Activated T-helper 2 cell treated with anti-CD3 and anti-CD28 coated beads, Interferon-gamma antibody, Interleukin-2, Interleukin-4, amounts not matched to agents 10 μg/mL and 5 μg/mL and 100 μg/mL, durations not matched to agents 14 hours and 24 hours and 36 hours (primary cell): ENCODE measurements at places on chromosomes 6 and 20. TPM values are rescaled to one million over a fixed set of nuclear protein-coding genes. Genes with fewer than 3 reads are reported as not detected.

The ESR1 gene
- total RNA-seq = not detected in 2 replicates

- DNase-seq = peak; percentile 46
- H3K4me1 ChIP-seq = peaks cover 7% of the 10 kb centered on the region
- peak overlapping the region; percentile 72 for H3K4me3 ChIP-seq
Observed at GRCh38 chr6:43454290-43454695, 1.1 kb downstream of the DLK2 start.

DNA sequence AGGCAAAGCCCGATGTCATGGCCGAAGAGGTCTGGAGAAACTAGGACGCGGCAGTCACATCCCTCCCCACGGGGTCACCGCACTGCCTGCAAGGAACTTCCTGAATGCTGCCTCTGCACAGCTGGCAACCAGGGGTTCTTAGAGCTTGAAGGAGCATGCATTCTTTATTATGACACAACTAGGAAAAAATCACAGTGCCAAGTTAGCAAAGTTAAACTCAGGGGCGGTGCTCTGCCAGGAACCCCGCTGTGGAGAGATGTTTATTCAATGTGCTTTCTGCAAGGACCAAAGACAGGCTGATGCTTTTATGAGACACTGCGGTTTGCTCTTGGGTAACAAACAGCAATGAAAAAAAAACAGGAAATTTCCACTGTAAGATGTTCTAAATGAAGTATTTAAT is 287.3 kb upstream of the FOXQ1 start:
- no peak overlapping the region for H3K27ac ChIP-seq
- H3K36me3 ChIP-seq = no peaks in the 10 kb centered on the region
- H3K4me1 ChIP-seq = no peaks in the 10 kb centered on the region
- H3K27me3 ChIP-seq = peaks cover 2% of the 10 kb centered on the region
- DNase-seq = no peak

GRCh38 chr6:161561908-161562307 is 288.0 kb upstream of the AGPAT4 start:
- H3K4me1 ChIP-seq = no peaks in the 10 kb centered on the region
- no peak overlapping the region for H3K4me3 ChIP-seq
- no peaks in the 10 kb centered on the region for H3K27me3 ChIP-seq
- no peak for DNase-seq
- no peaks in the 10 kb centered on the region for H3K36me3 ChIP-seq
- H3K27ac ChIP-seq = no peak overlapping the region

- H3K4me3 ChIP-seq = no peak overlapping the region
- H3K4me1 ChIP-seq = no peaks in the 10 kb centered on the region
- no peaks in the 10 kb centered on the region for H3K27me3 ChIP-seq
- no peak overlapping the region for H3K27ac ChIP-seq
Observed at GRCh38 chr6:51342393-51342792, 523.7 kb downstream of the TFAP2B start.

DNA sequence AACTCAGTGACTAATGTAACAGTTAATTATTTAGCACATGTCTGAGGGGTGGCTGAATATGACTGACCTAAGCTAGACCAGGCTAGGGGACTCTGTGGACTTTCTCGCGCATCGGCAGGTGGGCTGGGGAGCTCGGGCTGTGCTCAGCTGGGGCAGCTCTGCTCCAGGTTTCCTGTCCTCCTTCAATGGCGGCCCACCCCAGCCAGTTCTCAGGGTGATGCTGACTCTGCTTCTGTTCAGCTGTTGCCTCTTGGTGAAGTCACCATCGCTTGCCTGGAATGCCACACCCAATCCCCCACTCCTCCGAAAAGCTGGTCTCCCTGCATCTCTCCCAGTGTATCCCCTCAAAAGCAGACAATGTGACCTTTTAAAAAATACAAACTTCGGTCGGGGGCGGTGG is 20.0 kb downstream of the PPP1R3G start:
- H3K27me3 ChIP-seq = no peaks in the 10 kb centered on the region
- no peak overlapping the region for H3K27ac ChIP-seq
- no peak for DNase-seq
- H3K4me3 ChIP-seq = no peak overlapping the region
- H3K4me1 ChIP-seq = peaks cover 7% of the 10 kb centered on the region

GRCh38 chr6:108492131-108492766 is 68.5 kb upstream of the FOXO3 start:
- H3K4me1 ChIP-seq = no peaks in the 10 kb centered on the region
- H3K4me3 ChIP-seq = no peak overlapping the region
- no peak overlapping the region for H3K27ac ChIP-seq
- DNase-seq = no peak
- H3K36me3 ChIP-seq = no peaks in the 10 kb centered on the region

DNA sequence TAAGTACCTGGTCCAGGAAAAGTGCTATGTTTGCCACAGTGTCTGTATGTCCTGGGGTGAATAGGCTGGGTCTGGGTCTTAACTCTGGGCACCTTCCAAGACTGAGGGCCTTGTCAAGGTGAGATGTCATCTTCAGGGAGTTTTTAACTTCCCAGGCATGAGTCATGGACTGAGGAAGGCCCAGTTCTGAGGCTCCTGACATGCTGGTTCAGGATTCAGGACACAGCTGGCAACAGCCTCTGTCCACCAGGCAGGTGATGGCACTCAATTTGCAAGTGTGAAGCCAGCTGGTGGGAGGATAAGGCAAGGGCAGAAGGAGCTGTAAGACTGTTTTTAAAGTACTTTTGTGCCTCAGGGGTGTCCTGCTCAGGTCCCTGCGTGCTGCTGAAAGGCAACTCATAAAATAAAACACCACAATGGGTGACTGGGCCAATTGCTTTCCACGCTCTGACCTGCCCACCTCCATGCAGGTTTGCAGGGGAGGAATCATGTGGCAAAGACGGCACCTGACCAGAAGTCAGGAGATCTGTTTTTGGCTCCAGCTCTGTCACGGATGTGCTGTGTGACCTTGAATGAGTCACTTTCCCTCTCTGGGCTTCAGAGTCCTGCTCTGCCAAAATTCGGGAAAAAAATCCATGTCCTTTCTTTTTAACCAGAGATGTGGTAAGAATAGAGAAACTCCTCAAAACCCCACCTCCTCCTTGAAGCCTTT is 4.9 kb upstream of the PACSIN1 start:
- H3K27me3 ChIP-seq = peaks cover 12% of the 10 kb centered on the region
- H3K36me3 ChIP-seq = no peaks in the 10 kb centered on the region
- peaks cover 6% of the 10 kb centered on the region for H3K4me1 ChIP-seq
- no peak for DNase-seq
- no peak overlapping the region for H3K4me3 ChIP-seq

- peaks cover 73% of the 10 kb centered on the region for H3K36me3 ChIP-seq
- no peaks in the 10 kb centered on the region for H3K4me1 ChIP-seq
- no peaks in the 10 kb centered on the region for H3K27me3 ChIP-seq
- no peak for DNase-seq
- no peak overlapping the region for H3K4me3 ChIP-seq
- H3K27ac ChIP-seq = no peak overlapping the region
Observed at GRCh38 chr20:58675641-58676040, 17.0 kb upstream of the NPEPL1 start.
